Dorsolateral prefrontal cortex (tissue), 122 donors: ENCODE measurements at places on chromosomes 4 and X. TPM values are rescaled to one million over a fixed set of nuclear protein-coding genes. Genes with fewer than 3 reads are reported as not detected.
A peak's percentile ranks its signal among the peaks of the same experiment; 100 is the strongest.

DNA sequence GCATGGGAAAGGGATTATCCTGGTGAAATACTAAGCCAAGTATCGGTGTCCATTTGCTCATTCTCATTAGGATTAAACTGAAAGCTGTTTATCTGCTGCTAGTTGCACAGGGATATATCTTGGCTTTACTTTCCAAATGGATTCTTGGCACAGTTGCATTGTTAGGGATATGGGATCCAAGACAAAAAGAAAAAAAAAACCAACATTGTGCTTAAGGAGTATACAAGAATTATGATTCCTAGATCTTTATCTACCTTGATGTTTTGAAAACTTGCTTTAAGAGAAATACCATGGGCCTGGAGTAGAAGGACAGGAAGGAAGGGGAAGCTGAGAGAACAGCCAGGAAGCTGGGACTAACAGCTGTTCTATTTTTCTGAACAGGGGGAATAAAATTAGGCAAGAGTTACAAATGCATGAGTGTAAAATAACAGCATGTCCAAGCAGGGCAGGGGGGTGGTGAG lies 107.6 kb downstream of the ATXN3L start:
- no peak for DNase-seq

DNA sequence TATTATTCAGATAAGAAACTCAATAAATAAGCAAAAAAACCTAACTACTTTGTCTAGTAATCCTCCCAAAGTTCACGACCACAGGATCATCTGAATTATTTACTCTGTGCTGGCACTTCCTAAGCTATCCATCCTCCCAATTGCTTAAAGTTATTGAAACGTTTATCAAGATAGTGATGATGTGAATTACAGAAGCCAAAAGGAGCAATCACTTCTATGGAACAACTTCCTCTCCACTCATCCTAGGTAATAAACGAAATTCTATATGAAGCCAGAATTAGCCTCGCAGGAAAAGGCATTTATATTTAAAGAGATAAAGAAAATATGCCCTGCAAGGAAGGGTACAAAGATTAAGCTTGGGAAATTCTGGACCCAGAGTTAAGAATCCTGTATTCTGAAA lies 475.4 kb downstream of the NLGN4X start:
- DNase-seq = no peak

Gene SSX3
- total RNA-seq = not detected

DNA sequence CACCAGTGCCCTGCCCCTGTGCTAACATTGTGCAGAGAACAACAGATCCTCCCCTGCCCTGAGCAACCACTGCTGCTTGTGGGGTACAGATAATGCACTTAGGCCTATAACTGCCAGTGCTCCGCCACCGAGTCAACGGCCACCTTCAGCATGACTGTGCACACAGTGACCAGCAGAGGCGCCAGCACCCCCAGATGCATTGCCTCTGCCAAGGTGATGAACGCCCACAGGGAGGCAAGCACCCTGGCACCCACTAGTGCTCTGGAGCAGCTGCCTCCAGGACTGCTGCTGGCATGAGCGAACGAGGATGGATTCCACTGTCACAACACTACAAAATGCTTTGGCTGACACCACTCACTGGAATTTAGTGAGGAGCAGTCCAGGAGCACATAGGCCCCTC lies 38.2 kb downstream of the SPIN2B start:
- DNase-seq = no peak

Gene SLC9A7
- 17.3 TPM for total RNA-seq

Gene MAGEA2
- total RNA-seq = not detected

DNA sequence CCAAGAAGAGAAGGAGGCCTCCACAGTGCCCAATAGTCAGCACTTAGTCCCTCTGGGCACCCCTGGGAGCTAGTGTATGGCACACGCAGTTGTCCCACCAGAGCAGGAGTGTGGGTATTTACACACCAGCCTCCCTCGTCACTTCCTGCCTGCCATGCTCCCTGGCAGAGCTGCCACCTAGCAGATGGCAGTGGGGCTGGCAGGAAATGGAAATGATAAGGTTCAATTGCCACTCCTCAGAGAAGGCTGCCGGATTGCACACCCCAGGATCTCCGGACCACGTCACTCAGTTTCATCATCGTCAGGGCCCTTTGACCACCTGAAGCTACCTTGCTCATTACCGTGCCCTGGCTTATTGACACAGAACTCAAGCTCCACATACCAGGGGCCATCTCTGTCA lies 173.3 kb upstream of the PSAPL1 start:
- no peak for DNase-seq

- DNase-seq = no peak
Observed at GRCh38 chr4:113040793-113041192, 8.7 kb upstream of the ANK2 start.

Gene SPANXN3
- not detected for total RNA-seq

GRCh38 chr4:71497078-71497477 lies 158.3 kb downstream of the SLC4A4 start:
- no peak for DNase-seq

Gene NPY1R
- 37.8 TPM for total RNA-seq

GRCh38 chr4:55338486-55338885 lies 7.6 kb upstream of the SRD5A3 start:
- no peak for DNase-seq

Gene SOD3
- total RNA-seq = 12.7 TPM

DNA sequence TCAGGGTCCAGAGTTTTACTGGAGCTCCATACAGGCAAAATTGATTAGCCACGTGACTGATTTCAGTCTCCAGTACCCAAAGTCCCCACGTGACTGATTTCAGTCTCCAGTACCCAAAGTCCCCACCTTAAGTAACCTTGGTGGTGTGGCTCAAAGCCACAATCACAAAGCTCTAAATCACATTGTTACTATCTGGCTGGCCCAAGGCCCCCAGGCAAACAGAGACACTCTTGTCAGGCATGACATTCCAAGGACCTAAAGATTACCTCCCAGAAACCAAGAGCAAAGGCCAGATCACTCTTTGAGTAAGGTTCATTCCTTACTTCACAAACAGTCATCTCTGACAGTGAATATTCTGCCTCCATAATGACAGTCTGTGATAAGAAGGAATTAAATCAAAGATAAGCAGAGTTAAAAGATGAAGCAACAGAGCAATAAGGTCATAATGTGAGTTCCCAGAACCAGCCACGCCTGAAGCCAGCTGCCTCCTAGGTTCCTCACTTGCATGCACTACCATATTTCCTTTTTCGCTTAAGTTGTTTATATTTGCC lies 78.5 kb downstream of the ANXA3 start:
- DNase-seq = no peak

Gene VCX2
- not detected for total RNA-seq

- DNase-seq = peak; percentile 60
Observed at GRCh38 chr4:150010525-150011126, 67.6 kb upstream of the DCLK2 start.

Gene PRRG3
- total RNA-seq = 34.1 TPM

Gene G6PD
- 50.0 TPM for total RNA-seq

DNA sequence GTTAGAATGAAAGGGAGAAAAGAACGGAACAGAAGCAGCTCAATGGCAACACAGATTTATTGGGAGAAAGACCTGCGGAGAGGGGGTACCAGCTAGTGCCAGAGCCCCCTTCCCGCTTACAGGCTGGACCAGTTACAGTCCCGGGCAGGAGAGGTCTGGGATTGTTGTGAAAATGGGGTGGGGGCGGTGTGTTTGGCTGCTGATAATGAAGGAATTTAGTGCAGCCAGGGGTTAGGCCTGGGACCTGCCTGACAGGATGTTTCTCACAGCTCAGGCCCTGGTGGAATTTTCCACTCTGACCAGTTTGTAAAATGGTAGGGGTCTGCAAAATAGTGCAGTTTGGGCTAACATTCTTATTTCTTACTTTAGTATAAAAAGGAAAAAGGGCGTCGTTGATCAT lies 75.4 kb upstream of the SPIN4 start:
- no peak for DNase-seq

Gene JCHAIN
- not detected for total RNA-seq

Gene UGT8
- total RNA-seq = 48.5 TPM

- DNase-seq = no peak
Observed at GRCh38 chr4:18684932-18685331, 663.4 kb upstream of the LCORL start.

- DNase-seq = no peak
Observed at GRCh38 chrX:108211301-108211700, 119.7 kb downstream of the ATG4A start.
